Activated CD4-positive, alpha-beta T cell treated with anti-CD3 and anti-CD28 coated beads, Interleukin-2, amount 10 ng/mL, durations not matched to agents 7 days and 5 days (primary cell): ENCODE measurements at places on chromosomes 7 and 10.

DNA sequence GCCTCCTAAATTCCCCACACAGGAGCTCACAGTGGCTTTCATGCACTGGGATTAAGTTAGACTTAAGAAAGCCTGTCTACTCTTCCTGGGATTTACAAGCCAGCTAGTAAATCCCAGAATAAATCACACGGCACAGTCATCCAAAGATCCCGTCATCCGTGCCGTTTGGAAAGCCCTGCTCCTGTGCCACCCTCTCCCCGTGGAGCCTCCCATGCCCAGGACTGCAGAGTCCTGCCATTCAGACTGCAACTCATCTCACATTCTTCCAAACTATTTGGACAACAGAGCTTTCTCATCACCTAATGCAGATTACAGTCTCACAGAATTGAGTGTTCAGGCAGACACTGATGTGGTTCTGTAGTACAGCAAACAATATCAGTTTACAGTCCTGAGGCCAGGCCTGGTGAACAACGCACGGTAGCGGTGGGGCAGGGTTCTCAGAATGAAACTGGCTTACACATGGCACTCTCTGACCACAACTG is 166.5 kb downstream of the EGFR start:
- no peak for DNase-seq

DNA sequence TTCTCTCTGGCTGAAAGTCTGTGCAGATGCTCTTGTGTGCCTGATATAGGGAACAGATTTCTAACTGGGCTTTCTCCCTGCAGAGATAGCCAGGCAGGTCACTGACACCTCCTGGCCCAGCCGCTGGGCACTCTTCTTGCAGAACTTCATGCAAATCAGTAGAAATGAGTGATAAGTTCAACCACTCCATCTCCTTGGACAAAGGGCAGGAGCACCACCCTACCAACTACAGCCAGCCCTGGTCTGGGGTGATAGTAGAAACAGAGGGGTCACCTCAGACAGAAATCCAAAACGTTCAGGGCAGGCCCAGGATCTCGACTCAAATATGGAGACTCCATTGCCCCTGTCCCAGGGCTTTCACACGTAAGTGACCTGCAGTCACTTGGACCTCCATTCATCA is 917.8 kb upstream of the ZNF722 start:
- no peak for DNase-seq

DNA sequence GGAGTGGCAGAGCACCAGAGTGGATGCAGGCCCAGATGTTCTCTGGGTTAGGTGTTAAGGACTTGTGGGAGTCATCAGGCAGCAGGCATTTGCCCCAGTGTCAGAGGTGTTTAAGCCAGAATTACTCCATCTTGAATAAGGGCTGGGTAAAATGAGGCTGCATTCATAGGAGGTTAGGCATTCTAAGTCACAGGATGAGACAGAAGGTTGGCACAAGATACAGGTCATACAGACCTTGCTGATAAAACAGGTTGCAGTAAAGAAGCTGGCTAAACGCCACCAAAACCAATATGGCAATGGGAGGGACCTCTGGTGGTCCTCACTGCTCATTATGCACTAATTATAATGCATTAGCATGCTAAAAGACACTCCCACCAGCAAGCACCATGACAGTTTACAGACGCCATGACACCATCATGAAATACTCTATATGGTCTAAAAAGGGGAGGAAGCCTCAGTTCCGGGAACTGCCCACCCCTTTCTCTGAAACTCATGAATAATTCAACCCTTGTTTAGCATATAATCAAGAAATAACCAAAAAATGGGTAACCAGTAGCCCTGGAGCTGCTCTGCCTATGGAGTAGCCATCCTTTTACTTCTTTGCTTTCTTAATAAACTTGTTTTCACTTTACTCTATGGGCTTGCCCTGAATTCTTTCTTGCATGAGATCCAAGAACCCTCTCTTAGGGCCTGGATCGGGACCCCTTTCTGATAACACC is 882 bp upstream of the LRRC61 start:
- peak; percentile 80 for DNase-seq

DNA sequence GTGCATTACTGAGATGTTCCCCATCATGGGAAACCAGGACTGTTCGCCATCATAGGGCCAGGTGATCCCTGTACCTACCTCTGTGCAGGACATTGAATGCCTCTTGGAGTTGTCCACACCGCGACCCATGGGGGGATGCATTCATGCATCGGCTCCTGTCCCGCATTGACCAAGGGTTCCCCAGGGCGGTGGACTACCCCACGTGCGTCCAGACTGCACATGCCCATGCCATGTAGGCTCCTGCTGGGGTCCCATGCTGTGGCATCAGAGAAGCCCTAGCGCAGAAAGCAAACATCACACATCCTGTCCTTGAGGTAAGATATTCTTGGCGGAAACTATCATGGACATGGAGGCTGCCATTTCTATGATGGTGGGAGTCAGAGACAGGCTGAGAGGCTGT is 121.6 kb upstream of the UNC5B start:
- no peak for DNase-seq

DNA sequence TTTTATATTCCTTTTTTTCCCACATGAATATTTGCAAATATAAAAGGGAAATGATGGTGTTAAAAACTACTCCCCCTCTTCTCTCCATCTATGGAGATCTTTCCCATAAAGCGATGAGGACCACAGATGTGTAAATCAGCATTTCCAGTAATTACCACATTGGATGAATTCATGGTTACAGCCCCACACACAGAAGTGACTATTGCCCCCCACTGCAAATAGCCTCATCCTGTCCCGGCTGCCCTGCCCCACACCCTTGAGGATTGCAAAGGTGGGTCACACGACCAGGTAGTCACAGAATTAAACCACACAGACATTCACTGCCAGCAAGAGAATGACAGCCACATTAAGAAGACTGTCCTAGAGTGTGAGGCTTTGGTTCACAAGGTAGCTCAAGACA is 145.1 kb downstream of the DOCK4 start:
- no peak for DNase-seq

DNA sequence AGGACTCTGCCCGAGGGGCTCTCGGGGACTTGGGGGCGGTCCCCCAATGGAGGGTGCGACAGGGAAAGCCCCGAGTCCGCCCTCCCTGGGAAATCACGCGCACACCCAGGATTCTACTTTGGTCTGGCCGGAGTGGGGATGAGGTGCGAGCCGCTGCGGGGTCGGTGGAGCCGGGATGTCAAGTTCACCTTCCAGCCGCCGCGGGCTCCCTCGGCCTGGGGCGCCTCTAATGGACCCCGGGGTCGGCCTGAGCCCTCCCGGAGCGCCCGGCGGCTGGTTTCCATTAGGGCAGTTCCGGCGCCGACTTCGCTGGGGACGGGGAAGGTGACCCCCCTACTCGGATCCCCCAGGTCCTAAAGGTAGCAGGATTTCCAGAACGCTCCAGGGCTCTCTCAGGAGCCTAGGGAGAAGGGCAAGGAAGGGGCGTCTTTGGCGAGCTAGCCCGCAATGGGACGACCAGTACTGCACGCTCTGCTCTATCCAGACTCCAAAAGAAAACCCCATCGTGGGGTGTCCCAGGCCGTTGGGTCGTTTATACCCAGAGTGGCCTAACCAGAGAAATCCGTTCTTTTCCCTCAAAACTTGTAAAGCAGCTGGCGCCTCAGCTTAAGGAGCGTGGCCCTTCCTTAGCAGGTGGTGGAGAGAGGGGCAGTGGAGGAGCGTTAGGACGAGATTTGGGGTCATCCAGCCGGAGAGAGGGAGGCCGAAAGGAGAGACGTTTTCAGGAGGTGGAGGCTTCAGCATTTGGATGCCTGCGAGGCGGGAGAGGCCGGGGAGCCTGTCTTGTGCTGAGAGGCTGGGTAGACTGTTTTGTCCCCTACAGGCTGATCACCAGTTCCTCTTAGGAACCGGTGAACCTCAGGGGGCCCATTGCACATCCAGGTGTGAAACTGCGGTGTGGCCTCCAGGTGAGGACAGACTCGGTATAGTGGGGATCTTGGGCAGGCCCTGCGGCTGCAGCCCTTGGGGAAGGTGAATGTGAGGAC is 860 bp upstream of the WDR86 start:
- no peak for DNase-seq

GRCh38 chr10:11896549-11897200 is 73.5 kb downstream of the PROSER2 start:
- no peak for DNase-seq

DNA sequence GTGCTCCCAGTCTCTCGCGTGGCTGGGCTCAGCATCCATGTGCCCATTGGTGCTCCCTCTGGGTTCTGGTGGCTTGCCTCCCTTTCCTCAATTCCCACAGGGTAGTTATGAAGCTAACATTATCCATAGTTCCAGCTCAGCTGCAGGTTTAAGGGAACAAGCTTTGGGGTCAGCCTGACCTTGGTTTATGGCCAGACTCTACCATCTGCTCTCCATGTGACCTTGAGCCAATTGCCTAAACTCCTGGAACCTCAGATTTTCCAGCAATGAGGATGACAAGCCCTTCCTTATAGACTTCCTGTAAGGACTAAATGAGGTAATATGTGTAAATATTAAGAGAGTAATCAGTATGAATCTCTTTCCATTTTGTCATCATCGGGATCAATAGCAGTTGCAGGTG is 10.1 kb upstream of the SLC29A3 start:
- no peak for DNase-seq

- no peak for DNase-seq
Observed at GRCh38 chr10:115167751-115168150, 74.6 kb downstream of the ATRNL1 start.

- DNase-seq: no peak
Observed at GRCh38 chr7:94374231-94374630, 20.5 kb upstream of the COL1A2 start.

DNA sequence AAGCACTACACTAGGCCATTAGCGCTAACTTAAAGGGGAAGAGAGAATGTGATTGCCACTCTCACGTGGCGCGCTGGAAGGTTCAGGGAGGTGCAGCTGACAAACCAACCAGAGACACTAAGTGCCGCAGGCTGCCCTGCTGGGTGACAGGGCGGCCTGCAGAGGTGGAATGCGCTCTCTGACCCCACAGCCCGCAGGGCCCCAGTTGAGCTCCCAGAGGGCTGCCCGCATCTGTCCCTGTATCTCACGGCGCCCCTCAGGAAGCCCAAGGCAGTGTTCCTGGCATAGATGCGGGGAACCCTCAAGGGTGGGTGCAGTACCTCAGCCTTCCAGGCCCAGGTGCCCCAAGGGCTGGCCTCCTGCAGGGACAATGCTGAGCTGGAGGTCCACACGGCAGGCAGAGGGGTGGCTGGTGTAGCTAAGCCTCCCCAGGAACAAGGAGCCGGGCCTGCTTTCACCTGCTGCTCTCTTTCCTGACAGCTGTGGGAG is 66.6 kb downstream of the CALML3 start:
- DNase-seq: no peak

DNA sequence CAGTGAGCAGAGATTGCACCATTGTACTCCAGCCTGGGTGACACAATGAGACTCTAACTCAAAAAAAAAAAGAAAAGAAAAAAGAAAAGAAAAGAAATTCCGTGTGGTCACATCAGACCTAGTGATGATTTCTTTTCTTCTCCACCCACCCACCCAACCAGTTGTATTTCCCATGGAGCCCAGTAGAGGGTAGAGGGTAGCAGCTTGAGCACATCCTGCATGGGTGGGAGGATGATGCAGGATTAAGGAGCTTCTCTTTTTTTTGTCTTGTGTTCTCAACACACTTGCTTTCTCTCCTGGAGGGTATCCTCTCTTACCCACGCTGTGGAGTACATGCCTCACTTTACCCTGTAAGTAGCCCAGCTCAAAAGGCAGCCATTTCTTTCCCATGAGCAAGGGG is 118.6 kb upstream of the CARD11 start:
- peak; percentile 11 for DNase-seq

DNA sequence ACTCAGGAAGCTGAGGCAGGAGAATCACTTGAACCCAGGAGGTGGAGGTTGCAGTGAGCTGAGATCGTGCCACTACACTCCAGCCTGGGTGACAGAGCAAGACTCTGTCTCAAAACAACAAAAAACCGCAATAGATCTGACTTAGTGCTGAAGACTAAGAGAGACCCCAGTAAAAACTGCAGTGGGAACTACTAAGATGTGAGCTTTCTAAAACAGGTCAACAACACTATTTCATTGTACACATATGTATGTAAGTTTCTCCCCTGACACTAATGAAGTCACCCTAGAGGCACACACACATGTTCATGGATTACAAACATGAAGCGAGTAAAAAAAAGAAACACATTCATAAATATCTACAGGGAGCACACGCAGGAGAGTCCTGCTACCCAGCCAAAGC is 68.3 kb downstream of the PDE1C start:
- DNase-seq: no peak

GRCh38 chr7:93165447-93165846 is 17.3 kb upstream of the SAMD9L start:
- no peak for DNase-seq

GRCh38 chr7:64774204-64774842 is 19.9 kb upstream of the ZNF138 start:
- DNase-seq: no peak

DNA sequence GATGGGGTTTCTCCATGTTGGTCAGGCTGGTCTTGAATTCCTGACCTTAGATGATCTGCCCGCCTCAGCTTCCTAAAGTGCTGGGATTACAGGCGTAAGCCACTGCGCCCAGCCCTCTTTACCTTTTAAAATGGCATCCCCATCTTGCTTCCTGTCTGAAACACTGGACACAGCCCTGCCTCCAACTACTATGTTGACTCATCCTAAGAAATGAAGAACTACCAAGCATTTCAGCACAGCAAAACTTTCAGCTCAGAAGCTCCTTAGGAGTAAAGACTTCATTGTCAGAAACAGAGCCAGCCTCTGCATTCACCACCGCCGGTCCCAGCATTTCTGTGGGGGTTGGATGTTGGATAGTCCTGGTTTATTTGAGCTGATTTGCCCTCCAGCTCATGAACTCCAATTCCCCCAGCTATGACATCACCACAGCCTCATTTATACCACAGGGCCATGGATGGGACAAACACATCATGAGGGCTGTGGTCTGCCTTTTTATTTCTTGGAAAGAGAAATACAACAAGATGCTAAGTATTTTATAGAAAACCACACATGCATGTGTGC is 123.5 kb downstream of the ADCY1 start:
- DNase-seq: peak; percentile 4

- no peak for DNase-seq
Observed at GRCh38 chr10:50152792-50153272, 85.1 kb downstream of the WASHC2A start.

DNA sequence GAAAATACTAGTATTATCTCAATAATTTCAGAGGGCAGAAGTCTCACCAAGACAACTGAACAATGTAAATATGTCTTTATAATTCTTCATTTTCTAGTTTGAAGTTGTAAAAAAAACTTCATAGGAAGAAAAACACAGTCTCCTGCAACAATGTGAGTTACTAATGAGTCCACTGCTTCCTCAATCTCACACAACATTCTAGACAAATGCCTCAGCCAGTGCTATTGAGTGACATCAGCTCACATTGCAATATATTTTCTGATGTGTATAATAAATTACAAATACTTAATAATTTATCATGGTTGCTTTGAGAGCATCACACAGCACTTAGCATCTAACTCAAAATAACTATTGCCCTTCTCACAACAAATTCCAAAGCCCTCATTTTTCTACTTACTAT is 321.2 kb downstream of the GRM8 start:
- DNase-seq: no peak

DNA sequence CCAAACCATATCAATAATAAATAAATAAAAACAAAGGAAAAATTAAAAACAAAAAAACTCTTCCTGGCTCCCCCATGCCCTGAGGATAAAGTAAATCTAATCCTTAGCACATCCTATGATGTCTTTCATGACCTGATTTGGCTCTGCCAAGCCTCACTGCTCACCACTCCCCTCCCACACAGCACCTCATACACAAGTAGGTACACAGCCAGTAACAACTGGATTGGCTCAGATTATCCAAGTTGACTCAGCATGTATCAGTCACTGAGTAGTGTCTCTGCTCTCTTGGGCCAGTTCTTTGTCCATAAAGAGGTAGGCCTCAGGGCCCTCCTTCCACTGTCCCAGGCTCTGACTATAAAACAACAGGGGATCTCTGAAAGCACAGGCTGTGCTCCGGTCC is 99.6 kb downstream of the STRA8 start:
- DNase-seq: no peak
